ENCODE measurements at places on chromosomes 12 and 14.

DNA sequence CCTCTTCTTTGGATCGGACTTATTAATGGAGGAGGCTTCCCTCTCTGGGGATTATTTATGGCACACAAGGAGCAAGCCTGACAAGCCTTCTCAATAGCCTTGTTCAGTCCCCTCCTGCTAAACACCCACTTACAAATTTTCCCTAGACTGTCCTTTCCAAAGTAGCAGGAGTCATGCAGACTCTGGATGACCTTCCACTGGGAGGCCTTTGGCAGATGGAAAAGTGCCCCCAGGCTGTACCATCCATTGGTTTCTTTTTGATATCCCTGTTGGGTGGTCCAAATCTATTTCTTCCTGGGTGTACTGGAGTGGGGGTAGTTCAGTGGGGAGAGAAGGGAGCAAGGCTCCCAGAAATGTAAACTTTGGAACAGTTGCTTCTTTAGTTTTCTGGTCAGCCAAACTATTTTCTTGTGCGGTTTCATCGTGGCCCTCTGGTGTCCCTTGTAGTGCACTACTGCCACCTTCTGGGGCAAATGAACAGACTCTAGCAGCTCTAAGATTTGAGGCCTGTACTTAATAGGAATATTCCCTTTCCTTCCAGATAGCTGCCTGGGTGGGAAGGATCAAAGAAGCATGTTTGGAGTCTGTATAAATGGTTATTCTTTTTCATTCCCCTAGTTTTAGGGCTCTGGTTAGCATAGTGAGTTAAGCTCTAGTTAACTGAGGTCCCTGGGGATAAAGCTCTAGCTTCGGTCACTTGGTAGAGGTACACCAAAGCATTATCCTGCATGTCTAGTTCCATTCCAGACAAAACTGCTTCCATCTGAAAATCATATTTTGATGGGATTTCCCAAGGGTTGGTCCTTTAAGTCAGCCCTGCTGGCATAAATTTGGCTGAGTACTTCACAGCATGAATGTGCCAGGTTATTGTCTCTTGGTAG is 409.5 kb downstream of the SLC6A15 start:
- peak; percentile 13 for DNase-seq

GRCh38 chr14:59638885-59639284 is 62.3 kb upstream of the CCDC175 start:
- DNase-seq, result no peak

- DNase-seq, result peak; percentile 52
Observed at GRCh38 chr14:51867741-51868140, 7.3 kb downstream of the GNG2 start.

DNA sequence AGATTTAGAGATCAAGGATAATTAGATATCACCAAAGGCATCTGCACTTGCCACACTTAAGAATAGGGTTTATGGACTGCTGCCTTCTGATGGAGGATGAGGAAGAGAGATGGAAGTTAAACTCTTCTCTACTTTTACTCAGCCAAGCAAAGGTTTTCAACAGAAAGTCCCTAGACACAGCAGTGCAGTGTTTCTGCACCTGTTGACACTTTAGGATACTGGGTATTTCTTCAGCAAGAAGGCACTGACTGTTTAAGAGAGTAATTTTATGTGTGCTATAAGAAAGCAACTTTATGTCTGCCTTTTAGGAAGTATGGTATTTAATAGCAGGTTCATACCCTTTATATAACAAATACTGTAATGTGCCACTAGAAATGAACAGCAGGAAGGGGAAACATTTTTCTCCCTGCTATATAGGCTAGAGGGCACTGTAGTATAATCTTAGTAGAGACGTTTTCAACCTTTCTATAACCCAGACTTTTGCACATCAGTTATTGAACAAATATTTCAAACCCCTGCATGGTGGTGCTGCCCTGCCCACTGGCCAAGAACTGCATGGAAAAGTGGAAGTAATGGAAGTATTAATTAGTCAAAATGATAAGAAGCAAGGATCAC is 225.0 kb upstream of the GRIP1 start:
- peak; percentile 10 for DNase-seq

DNA sequence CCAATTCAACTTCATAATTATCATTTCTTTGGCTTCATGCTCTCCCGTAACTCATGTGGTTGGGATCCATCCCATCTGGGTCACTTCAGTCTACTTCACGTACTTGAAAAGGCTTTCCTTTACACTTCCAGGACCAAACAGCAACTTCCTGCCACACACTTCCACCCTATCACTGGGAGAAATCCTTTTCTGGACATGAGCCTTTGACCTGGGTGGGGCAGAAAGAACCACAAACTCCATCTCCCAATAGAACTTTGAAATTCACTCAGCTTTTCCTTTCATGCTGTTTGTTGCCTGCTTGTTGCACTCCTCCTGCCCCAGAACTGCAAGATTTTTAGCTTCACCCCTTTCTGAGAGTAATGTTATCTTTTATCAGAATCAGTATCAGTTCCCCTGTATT is 18.4 kb upstream of the GALNT16 start:
- DNase-seq, result no peak

DNA sequence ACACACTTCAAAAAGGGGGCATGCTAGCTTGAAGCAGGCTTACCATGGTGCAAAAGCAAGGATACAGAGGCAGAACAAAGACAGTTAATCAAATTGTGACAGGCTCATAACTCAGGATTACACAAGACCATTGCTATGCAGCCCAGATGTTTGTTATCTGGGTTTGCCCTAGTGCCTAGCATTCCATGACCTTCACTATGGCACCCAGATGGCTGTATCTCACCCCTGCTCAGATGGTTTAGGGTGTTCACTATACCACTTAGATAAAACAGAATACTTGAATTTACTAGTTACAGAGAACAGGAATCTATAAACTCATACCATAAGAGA is 56.2 kb downstream of the SDR9C7 start:
- DNase-seq, result no peak

- DNase-seq, result no peak
Observed at GRCh38 chr14:68395604-68396003, 397.3 kb downstream of the ZFP36L1 start.

- no peak for DNase-seq
Observed at GRCh38 chr12:31011746-31012566, 61.7 kb upstream of the DDX11 start.

DNA sequence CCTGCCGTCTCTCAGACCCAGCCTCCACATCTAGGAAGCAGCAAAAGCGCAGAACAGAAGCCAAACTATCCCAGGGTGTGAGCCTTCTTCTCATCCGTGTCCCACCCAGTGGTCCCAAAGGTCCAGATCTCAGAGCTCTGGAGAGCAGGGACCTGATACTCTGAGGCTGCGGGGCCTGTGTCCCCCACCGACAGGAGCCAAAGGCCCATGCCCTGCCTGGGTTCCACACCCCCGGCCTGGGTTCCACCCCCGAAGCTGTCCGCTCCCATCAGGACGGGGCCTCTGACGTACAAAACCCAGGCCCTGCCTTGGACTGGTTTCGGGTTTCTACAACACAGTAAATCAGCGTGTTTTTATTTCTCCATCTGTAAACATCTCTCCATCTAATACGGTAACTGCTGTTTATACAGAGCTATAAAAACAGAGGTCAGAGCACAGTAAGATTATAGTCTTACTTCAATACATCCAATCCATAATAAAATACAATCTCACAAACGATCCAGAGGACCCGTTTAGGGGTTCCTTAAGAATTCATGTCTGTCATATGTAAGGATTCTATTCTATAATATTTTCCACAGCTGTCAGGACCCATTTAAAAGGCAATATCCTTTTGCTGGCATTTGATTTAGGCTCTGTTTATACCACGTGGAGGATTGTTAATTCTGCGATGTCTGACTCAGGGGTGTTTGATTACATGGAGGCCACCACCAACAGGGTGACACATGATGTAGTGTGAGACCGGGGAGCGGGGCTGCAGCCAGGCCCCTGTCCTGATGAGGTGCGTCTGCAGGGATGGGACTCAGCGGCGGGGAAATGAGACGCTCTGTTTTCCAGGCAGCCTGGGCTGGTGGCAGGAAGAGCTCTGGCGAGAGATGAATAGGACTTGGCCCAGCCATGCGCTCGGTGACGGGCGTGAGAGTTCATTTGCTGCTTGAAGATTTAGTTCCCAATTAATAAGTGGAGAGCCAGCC is 110.3 kb downstream of the DICER1 start:
- no peak for DNase-seq

GRCh38 chr14:88168498-88169165 is 154.4 kb downstream of the KCNK10 start:
- peak; percentile 75 for DNase-seq

GRCh38 chr14:71430678-71431376 is 501.4 kb upstream of the RGS6 start:
- no peak for DNase-seq

DNA sequence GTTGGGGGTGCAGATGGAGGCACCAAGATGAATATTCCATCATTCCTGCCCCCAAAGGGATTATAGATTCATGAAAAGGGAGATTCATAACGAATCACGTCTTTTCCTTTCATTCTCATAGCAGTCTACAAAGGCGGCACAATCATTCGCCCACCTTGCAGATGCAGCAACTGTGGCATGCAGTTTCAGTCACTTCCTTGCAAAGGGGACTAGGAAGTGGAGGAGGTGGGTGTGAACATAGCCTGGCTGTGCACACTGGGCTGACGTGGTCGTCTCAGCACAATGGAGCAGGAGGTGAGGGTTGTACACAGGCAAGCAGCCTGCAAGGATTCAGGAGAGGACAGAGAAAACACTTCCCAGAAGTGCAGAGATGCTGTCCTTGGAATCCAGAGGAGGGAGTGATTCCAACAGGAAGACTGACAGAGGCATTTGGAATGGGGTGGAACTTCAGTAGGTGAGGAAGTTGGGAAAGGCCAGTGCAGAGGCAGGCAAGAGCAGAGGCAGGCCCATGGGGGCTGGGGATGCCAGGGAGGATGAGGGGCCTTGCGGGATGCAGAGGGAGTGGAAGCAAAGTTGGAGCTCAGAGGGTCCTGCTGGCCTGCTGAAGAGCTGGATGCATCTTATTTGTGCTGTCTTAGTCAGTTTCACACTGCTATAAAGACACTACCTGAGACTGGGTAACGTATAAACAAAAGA is 21.9 kb upstream of the PPP2R5C start:
- no peak for DNase-seq

DNA sequence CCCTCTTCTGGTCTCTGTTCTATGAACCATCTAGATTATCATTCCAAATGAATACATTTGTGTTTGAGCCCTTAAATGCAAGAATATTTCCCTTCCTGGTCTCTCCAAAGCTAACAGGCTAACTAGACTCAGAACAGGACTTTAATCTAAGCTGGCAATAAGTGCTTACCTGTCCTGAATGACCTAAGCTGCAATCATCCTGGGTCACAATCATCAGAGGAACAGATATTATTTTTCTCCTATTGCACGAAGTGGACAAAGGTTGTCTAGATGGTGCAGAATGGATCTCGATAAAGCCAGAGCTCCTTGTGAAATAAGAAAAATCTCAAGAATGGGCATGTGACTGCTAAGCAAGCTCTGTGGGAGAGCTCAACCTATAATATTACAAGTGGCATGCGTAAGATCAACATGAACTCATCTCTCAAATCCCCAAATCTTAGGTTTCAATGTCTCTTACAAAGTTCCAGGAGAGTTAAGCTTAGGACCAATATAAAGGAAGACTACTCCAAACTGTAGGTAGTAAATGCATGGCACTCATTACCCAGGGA is 10.6 kb upstream of the NUMB start:
- no peak for DNase-seq

DNA sequence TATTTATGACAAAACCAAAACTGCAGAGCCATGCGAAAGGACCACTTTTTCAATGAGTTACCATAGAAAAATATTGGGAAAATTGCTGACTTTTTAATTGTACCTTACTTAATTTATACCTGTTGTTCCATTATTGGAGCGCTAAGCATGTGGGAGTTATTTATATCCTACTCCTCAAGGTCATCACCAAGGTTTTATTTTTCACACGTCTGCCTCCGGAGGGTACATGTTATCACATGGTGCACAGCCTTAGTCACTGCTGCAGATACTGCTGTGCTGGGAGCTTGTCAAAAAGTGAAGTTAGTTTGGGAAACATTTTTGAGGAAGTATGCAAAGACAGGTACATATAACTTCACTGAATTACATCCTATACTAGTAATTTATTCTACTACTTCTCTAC is 1444.3 kb downstream of the AACS start:
- no peak for DNase-seq

DNA sequence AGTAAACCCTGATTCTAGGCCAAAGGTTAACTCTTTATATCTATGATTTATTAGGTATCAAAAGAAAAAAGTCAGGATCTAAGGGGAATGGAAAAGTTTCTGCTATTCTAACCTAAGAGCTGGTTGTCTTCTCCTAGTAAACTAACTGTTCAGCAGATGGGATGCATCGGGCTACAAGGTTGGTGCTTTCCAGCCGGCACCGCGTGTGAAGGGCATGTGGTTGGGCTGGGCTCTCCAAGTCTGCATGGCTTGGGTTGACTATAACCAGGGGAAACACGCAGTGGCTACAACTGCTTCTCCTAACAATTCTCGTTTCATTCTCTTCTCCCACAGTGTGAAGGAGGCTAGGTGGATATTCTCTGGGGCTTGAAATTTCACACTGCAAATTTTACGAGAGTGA is 354.5 kb downstream of the APAF1 start:
- DNase-seq, result no peak

DNA sequence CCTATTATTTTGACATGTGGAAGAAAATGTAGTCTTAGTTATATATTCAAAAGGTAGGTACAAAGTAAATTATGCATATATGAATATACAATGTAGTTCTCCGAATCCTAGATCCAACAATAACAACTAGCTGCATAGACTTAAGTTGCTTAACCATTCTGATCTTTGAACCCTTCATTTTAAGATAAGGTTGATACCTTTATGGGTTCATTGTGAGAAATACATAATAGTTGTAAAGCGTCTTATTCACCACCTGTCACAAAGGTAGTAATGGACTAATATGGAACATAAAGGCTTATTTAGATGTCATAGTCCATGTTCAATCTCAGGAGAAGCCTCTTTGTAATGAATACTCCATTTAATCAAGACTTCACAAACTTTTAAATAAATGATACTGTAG is 263.6 kb downstream of the TMTC2 start:
- DNase-seq, result no peak

DNA sequence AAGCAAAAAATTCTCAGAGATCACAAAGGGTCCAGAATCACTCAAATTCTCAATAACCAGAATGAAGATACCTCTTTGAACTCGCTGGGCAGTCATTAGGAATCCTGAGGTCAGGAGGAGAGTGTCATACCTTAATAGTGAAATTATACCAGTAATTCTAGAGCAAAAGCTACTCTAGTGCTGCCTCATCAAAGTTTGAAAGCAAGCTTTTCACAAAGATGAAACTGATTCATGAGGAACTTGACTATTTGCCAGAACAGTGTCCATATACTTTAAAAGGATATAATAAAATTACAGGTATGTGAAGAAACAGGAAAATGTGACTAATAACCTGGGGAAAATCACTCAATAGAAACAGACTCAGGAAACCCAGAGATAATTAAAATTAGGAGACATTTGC is 44.5 kb downstream of the EML5 start:
- DNase-seq, result no peak

Data from CD4-positive, alpha-beta T cell treated with Interleukin-10 for 1 hour (primary cell).